ENCODE measurements at places on chromosomes 2 and 18.

GRCh38 chr2:158197940-158198339 is 96.3 kb downstream of the UPP2 start:
- peak; percentile 34 for DNase-seq

DNA sequence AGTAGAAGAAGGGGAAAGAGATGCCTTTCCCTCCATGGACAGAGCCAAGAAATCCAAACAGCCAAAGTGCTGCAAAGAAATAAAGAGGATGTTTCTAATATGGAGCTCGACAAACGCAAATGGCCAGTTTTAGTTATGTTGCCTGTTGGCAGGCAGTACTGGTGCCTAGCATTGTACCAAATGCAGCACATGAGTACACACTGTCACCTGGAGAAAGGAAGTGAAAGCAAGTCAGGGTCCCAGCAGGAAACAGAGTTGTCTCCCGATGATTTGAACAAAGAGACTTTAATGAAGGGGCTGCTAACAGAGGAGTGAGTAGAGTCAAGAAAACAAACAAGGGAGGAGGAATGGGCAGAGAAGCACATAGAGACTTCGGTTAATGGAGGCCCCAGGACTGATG is 623.0 kb downstream of the BCL11A start:
- no peak for DNase-seq

- no peak for DNase-seq
Measured at GRCh38 chr2:128779301-128780095, 460.8 kb upstream of the HS6ST1 start.

- no peak for DNase-seq
Measured at GRCh38 chr2:12326449-12327190, 390.1 kb upstream of the TRIB2 start.

DNA sequence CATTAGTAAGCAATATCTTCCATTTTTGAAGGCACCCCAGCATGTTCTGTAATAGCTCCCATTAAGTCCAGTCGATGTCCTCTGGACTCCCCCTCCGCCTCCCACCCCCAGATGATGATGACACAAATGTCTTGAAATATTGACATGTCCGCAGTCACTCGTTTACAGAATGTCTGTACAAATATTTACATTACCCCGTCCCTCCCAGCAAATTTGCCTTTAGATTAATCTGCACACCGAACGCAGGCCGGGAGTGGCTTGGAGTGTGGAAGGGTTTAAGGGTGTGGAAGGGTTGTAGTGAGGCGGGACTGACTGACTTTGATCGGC is 853 bp upstream of the OSBPL6 start:
- no peak for DNase-seq

DNA sequence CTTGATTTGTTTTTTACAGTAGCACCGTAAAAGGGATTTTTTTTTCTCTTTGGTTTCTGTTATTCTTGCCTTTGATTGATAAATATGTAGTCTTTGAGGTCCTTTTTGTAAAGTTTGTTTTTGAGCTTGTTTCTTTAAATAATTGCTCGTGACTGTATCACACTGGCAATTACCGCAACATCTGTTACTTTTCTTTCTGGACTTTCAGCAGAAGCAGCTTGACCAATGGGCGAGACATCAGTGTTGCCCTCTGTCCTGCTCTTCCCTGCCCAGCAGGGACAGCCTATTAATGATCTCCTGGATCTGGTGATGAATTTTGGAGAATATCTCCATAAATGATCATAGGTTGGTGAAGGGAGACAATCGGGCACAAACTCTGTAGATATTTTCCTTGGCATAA is 74.9 kb downstream of the TDRD15 start:
- no peak for DNase-seq

DNA sequence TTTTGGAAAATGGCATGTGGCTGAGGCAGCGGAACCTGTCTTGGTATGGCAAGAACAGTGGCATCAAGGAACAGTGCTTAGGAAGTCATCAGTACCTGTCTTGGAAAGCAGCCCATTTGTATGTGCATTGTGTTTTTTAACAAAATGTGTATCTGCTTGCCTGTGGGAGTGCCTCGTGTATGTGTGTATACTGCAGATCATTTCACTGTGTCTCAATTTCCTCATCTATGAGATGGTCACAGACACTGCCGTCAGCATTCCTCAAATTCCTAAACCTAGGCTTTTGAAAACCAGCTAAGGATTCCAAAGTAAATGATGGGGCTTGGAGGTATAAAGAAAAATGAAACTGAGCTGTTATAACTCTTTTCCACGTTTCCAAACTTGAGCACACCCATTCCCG is 441.3 kb downstream of the RND3 start:
- no peak for DNase-seq

DNA sequence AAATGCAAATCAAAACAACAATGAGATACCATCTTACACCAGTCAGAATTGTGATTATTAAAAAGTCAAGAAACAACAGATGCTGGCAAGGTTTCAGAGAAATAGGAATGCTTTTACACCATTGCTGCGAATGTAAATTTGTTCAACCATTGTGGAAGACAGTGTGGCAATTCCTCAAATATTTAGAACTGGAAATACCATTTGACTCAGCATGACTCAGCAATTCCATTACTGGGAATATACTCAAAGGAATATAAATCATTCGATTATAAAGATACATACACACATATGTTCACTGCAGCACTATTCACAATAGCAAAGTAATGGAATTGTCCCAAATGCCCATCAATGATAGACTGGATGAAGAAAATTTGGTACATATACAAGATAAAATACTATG is 516.7 kb downstream of the ERBB4 start:
- no peak for DNase-seq

- no peak for DNase-seq
Measured at GRCh38 chr2:68125821-68126220, 31.9 kb upstream of the PNO1 start.
